ENCODE measurements at places on chromosomes 12 and 14.

GRCh38 chr14:29858299-29858698 lies 69.3 kb downstream of the PRKD1 start:
- DNase-seq = no peak

DNA sequence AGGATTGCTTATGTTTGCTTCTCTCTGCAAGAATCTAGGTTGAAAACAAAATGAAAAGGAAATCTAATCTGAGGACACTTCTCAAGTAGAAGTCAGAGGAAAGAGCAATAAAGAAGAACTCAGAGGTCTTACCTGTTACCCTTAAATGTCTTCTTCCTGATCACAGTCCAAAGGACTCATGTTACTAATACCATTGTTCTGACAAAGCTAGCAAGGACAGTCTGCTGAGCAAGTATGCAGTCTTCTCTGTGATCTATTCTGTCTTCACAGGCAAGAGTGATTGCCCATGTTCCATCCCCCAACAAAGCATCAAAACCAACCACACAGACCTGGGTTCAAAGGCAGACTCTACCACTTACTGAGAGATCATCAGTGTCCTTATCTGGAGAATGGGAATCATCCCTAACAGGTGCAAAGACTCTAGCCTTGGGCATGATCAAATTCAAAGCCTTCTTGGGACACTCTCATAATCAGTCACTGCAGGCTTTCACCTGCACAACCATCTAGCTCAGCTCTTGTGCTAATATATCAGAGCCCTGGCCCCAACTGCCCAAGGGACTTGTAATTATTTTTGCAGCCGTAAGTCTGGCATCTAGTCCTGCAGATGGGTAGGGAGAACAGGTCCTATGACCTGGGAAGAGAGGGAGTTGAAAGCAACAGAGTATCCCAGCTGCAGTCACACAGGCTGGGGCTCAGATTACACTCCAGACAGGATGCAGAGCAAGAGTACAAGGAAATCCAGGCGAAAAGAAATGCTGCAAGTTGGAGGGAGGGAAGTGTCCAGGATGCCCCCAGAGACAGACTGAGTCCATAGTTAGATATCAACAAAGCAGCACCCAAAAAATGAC lies 97.9 kb upstream of the NUDT4 start:
- DNase-seq = no peak

DNA sequence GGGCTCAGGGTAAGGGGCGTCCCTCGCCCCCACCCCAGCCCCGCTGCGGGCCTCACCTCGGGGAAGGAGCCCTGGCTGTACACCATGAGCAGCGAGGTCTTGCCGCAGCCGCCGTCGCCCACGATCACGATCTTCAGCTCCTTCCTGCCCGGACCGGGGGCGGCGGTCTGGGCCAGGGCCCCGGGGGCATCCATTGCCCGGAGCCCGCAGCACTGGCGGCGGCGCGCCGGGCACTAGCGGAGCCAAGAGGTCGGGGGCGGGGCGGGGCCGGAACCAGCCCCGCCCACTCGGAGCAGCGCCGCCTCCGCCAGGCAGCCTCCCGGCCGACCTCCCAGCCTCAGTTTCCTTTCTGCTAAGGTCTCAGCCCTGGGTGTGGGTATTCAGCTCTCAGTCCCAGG lies at the start of gene RHOF:
RHOF (minus strand) TSS at position 249 of the 398 bp plus-strand sequence; CDS start at position 194, 55 bp downstream.
- DNase-seq = peak; percentile 56

- DNase-seq = no peak
Observed at GRCh38 chr12:106204312-106204711, 43.5 kb downstream of the CKAP4 start.
